ENCODE measurements at places on chromosomes 12 and 14. TPM values are rescaled to one million over a fixed set of nuclear protein-coding genes. Genes with fewer than 3 reads are reported as not detected.

DNA sequence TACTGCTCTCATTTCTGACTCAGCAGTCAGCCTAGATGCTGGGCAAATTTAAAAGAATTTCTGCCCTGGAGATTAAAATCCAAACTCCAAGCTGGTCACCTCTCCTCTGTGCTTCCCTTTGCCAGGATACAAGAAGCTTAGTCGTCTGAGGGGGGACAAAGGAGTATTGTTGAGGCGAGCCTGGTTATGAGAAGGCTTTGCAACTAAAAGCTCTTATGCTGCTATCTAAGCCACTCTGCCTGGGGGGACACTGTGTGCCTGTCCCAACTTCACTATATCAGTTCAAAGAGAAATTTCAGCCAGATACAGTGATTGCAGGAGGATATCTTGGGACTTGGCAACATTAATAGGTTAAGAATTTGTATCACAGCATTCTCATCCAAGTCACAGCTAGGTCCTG is 10.8 kb upstream of the PLEKHH1 start:
- DNase-seq = no peak

C12orf50 gene
- not detected for polyA plus RNA-seq

KRT3 gene
- not detected for polyA plus RNA-seq

GRCh38 chr12:139585-139984 is 73.0 kb downstream of the IQSEC3 start:
- DNase-seq = no peak

PSMB5 gene
- 292 TPM for polyA plus RNA-seq

- no peak for DNase-seq
These were observed 16.5 kb downstream of the PUS7L start for GRCh38 chr12:43742106-43742505.

MDGA2 gene
- polyA plus RNA-seq = not detected

DNAH10 gene
- 8.6 TPM for polyA plus RNA-seq

DNA sequence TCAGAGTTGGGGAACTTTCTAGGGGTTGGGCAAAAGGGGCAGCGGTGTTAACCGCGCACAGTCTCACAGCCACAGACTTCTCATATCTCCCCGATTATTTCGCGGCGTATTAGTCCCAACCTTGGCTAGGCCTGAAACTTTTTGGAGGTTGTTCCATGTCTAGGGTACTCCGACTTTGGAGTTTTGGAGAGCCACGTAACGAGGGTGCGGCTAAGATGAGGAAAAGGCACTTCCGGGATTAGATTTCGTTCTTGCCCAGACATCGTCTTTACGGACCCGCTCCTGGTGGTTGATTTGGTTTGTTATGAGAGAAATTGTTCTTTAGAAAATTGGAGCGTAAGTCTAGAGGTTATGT is 513 bp downstream of the CCNK start:
- no peak for DNase-seq

KRT85 gene
- not detected for polyA plus RNA-seq

DNA sequence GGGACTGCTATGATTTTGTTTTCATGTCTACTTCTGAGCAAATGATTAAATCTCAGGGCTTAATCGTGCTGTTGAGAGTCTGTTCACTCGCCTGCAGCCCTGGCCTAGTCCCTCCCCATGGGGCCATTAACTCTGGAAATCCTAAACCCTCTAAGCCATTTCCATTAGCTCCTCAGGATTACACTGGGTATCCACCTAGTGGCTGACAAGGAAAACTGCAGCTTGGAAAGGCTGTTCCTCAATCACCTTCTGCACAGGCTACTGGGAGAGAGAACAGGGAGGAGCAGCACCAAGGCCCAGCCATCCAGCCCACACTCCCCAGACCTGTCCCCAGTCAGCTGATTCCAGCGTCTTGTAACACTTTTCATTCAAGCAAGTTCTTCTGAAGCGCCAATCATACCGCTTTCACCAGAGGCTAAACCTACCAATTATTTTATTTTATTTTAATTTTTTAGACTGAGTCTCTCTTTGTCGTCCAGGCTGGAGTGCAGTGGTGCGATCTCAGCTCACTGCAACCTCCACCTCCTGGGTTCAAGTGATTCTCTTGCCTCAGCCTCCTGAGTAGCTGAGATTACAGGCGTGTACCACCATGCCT is 48.7 kb downstream of the NEUROD4 start:
- DNase-seq = no peak

DNA sequence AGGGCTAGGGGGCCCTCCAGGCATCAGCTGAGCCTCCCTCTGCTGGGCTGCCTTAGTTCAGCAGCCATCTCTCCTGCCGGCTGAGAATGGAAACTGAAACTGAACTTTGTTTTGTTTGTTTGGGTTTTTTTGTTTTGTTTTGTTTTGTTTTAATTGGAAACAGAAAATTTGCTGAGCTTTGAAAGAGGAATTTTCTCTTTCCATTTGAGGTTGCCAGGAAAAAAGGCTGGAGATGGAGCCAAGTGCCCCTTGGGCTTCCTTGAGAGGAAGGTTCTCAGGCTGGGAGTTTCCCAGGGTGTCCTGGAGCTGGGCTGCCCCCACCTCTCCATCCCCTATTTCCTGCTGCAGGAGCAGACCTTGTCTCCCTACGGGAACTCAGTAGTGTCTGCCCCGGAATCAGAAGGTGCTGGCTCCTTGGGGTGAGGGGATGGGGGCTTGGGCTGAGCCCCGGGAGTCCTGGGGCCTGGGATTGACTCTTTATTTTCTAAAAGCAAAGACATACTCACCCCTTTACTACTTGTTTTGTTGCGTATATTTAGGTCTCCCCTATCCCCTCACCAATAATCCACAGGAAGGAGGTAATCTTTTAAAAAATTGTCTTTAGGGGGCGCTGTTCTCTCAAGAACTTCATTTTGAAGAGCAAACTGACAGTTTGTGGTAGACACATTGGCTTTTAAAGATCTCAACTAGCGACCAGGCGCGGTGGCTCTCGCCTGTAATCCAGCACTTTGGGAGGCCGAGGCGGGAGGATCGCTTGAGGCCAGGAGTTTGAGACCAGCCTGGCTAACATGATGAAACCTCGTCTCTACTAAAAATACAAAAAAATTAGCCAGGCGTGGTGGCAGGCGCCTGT is 21.3 kb upstream of the OASL start:
- no peak for DNase-seq

GRCh38 chr12:107649661-107650061 is 35.9 kb upstream of the PWP1 start:
- DNase-seq = no peak

ZFHX2 gene
- 0.14 TPM for polyA plus RNA-seq

CGRRF1 gene
- 22.2 TPM for polyA plus RNA-seq

- no peak for DNase-seq
These were observed 36.9 kb downstream of the SCYL2 start for GRCh38 chr12:100303831-100304230.

DNA sequence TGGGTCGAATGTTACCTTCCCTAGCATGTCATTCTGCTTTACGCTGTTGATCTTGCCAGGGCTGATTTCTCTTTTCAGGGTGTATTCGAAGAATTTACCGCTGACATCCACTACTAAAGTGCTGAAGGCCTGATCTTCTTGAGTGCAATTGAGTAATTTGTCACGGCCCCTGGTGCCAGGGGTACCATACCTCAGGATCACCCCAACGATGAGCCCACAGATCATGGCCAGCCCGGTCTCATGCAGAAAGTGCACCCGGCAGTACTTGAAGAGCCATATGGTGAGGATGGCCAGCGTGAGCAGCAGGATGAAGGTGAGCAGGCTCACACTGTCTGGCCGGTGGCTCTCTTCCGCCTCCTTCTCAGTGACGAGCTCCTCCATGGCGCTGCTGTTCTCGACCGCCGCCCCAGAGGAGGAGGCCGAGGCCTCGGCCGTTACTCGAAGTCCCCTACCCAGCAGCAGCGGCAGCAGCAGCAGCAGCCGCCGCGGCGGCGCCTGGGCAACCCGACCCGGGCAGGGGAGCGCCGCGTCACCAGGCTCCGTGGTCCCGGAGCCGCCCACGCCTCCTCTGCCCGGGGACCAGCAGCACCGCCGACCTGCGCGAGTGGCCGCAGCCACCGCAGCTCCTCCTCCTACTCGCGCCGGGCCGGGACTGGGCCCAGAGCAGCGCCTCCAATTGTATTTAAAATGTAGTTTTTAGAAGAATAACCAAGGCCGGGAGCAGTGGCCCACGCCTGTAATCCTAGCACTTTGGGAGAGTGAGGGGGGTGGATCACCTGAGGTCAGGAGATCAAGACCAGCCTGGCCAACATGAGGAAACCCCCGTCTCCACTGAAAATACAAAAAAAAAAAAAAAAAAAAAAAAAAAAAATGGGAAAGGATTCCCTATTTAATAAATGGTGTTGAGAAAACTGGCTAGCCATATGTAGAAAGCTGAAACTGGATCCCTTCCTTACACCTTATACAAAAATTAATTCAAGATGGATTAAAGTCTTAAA is 58.5 kb upstream of the TMPO start:
- no peak for DNase-seq

DNA sequence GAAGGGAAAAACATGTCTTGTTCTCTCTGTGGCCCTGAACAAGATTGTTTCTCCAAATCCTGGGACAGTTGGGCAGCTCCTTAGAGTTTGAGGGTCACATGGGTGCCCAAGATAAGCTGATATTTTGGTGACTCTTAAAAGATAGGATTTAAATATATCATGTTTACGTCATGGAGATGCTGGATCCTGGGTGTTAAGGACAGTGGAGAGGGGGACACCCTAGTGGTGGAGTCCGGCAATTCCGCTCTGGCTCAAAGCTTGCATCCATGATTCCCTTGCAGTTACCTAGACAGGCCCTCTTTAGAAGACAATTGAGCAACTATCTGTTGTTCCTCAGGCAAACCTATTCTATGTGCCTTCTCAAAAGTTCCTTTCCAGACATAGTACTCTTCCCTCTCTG is 101.8 kb downstream of the CMKLR1 start:
- no peak for DNase-seq

DNA sequence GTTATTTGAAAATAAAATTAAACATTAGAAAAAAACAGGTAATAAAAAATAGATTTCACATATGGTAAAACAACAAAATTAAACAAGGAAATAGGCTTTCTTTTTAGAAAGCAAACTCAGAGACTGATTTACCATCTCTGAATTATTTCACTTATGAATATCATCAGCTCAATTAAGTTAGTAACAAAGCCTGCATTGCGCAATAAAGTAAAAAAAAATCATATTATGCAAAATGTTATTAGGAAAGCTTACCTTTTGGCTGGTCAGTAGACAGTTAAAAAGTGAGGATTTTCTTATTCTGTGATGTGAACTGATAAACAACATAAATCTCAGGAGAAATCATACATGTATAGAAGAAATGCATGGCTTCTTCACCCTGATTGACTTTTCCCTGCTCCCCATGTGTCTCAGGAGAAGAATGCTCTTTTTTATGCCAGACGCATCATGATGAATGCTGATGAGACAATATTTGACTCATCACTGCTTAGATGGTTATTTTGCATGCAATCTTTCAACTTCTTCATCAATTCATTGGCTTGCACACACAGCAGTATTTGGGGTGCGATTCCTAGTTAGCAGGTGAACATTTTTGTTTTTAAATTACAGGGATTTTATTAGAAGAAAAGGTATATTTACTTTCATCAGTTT is 124.5 kb upstream of the USP15 start:
- DNase-seq = no peak

KLRC2 gene
- not detected for polyA plus RNA-seq

LRRC43 gene
- 0.27 TPM for polyA plus RNA-seq

TSPAN19 gene
- not detected for polyA plus RNA-seq

MVK gene
- 5.9 TPM for polyA plus RNA-seq

DNA sequence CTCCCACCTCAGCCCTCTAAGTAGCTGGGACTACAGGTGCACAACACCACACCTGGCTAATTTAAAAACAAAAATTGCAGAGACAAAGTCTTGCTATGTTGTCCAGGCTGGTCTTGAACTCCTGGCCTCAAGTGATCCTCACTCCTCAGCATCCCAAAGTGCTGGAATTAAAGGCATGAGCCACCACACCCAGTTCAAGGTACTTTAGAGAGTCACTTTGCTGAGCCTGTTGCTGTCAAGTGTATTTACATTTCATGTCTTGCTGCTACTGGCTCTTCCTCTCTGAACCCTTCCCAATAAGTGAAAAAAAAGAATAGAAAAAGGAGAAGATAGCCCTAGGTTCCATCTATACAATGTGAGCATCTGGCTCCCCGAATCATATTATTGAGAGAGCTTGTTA is 38.4 kb downstream of the SLCO1A2 start:
- no peak for DNase-seq

DNA sequence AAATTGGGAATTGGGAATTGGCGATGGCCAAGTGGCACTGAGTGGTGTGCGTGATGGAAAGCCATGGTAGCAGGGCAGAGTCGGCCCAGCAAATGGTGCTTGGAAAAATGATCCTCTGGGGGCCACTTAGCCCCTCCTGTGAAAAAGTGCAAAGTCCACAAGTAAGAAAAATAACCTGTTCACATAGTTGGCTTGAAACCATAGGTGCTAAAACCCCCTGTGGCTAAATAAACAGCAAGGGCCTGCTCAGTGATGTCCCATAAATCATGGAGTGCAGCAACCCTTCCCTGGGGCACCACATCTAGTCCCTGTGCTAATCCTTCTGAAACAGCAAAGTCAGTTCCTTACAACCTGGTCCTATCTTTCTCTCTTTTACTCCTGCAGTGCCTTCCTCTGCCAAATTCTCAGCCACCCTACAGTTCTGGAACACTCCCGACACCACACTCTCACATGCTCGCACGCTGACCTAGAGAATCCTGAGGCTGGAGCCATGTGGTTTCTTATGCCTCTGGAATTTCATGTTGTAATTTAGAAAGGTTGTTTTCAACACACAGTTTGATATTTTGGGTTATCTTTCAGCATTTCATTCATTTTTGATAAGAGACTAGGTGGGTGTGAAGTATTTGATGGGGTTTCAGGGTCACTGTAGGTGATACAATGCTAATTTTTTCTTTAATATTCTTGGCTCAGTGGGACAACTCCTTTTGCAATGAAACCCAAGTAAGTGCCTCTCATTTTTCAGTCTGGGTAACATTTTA is 123.6 kb downstream of the SMOC1 start:
- no peak for DNase-seq

GPR84 gene
- polyA plus RNA-seq = not detected

RPGRIP1 gene
- not detected for polyA plus RNA-seq

DNA sequence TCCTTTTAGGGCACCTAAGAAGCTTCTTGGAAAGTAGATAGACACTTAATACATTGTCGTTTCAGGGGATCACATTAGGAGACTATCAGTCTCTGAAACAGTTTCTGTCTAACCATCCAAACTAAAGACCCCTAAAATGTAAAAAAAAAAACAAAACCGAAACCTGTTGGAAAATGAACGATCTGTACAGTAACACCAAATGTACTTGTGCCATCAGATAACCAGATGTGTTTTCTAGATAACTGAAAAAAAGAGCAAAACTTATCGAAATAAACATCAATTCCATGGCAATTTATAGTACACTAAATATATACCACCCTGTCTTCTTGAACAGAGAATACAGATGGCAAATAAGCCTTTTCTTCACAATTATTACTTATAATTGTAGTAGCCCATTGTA is 2.1 kb downstream of the LDHB start:
- no peak for DNase-seq

BEST3 gene
- 0.14 TPM for polyA plus RNA-seq

GRCh38 chr12:948238-948637 is 1.3 kb downstream of the RAD52 start:
- DNase-seq = no peak
